H4 (cell line): ENCODE measurements at places on chromosomes 2 and 18. TPM values are rescaled to one million over a fixed set of nuclear protein-coding genes. Genes with fewer than 3 reads are reported as not detected.

Gene MBD2
- total RNA-seq, result 25.0 and 494 TPM in 2 replicates

Gene CCDC150
- 1.4 and 2.3 TPM in 2 replicates for total RNA-seq

Gene SERPINB10
- 1.0 TPM in 1 of 2 replicates, not detected in the other for total RNA-seq

Gene SULT1C2
- total RNA-seq, result 0.45 and 0.70 TPM in 2 replicates

Gene CPO
- 0.39 TPM in 1 of 2 replicates, not detected in the other for total RNA-seq

Gene BOLL
- not detected in 2 replicates for total RNA-seq

Gene CCDC74A
- total RNA-seq, result 25.7 and 30.0 TPM in 2 replicates

Gene OSR1
- 1.3 TPM in 2 replicates for total RNA-seq

Gene EML6
- 2.4 and 2.9 TPM in 2 replicates for total RNA-seq

Gene PDE1A
- 0.51 and 1.2 TPM in 2 replicates for total RNA-seq

Gene STK25
- 117 and 153 TPM in 2 replicates for total RNA-seq

Gene ATRAID
- 196 and 202 TPM in 2 replicates for total RNA-seq

Gene LIMS3
- not detected in 2 replicates for total RNA-seq

Gene CTIF
- 4.7 and 5.0 TPM in 2 replicates for total RNA-seq

Gene BCL2
- total RNA-seq, result 2.7 and 2.9 TPM in 2 replicates

Gene UNC80
- not detected in 2 replicates for total RNA-seq

Gene SH3RF3
- 0.45 and 0.87 TPM in 2 replicates for total RNA-seq

Gene RASGRP3
- total RNA-seq, result 3.2 and 6.3 TPM in 2 replicates

Gene CACNB4
- 0.31 and 0.79 TPM in 2 replicates for total RNA-seq

Gene MYO5B
- total RNA-seq, result 10.9 and 12.4 TPM in 2 replicates

Gene ALKAL2
- not detected in 2 replicates for total RNA-seq

Gene MC4R
- total RNA-seq, result 0.14 and 0.45 TPM in 2 replicates

Gene LRP2
- total RNA-seq, result 0.10 and 0.29 TPM in 2 replicates

Gene NEU2
- total RNA-seq, result not detected in 2 replicates

Gene M1AP
- total RNA-seq, result not detected in 2 replicates

Gene MYO1B
- total RNA-seq, result 51.0 and 58.5 TPM in 2 replicates

Gene GAL3ST2
- total RNA-seq, result not detected in 2 replicates
